T-cell (primary cell): ENCODE measurements at places on chromosomes 6 and 20. TPM values are rescaled to one million over a fixed set of nuclear protein-coding genes. Genes with fewer than 3 reads are reported as not detected.

DNA sequence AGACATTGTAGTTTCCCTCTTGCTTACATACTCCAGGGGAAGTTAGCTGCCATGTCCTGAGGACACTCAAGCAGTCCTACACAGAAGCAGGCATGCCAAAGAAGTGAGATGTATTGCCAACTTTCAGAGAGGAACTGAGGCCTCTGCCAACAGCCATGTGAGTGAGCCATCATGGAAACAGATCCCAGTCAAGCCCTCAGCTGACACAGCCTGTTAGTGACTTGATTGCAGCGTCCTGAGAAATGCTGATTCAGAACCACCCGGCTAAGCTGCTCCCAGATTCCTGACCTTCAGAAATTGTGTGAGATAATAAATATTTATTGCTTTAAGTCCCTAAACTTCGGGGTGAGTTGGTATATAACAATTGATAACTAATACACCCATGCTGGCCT lies 38.1 kb downstream of the GSTA2 start:
- no peaks in the 10 kb centered on the region for H3K27me3 ChIP-seq
- H3K4me1 ChIP-seq, result no peaks in the 10 kb centered on the region
- no peak overlapping the region for H3K4me3 ChIP-seq
- no peaks in the 10 kb centered on the region for H3K36me3 ChIP-seq

- no peaks in the 10 kb centered on the region for H3K36me3 ChIP-seq
- no peak overlapping the region for H3K27ac ChIP-seq
- no peaks in the 10 kb centered on the region for H3K27me3 ChIP-seq
- no peak overlapping the region for H3K4me3 ChIP-seq
- H3K4me1 ChIP-seq, result no peaks in the 10 kb centered on the region
These were observed 52.6 kb upstream of the SMIM29 start for GRCh38 chr6:34301408-34301807.

ARMC12 gene
- 1.8 TPM for total RNA-seq

TFAP2C gene
- 0.16 TPM for total RNA-seq

DNA sequence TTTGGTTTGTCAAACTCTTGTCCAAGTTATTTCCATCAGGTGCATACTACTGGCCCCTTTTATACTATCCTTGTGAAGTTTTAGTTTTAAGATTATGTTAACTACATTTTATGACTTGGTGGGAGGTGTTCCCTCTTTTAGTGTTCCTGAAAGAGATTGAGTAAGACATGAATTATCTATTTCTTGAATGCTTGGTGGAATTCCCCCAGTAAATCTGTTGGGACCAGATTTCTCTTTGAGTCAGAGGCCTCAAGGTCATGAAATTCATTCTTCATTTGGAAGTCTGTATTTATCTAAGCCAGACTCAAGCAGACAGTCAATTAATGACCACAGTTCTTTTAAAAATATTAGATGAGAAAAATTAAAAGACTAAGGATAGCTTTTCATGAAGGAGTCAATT lies 81.3 kb downstream of the MOXD1 start:
- DNase-seq, result no peak
- no peaks in the 10 kb centered on the region for H3K4me1 ChIP-seq
- peaks cover 2% of the 10 kb centered on the region for H3K27me3 ChIP-seq

DNA sequence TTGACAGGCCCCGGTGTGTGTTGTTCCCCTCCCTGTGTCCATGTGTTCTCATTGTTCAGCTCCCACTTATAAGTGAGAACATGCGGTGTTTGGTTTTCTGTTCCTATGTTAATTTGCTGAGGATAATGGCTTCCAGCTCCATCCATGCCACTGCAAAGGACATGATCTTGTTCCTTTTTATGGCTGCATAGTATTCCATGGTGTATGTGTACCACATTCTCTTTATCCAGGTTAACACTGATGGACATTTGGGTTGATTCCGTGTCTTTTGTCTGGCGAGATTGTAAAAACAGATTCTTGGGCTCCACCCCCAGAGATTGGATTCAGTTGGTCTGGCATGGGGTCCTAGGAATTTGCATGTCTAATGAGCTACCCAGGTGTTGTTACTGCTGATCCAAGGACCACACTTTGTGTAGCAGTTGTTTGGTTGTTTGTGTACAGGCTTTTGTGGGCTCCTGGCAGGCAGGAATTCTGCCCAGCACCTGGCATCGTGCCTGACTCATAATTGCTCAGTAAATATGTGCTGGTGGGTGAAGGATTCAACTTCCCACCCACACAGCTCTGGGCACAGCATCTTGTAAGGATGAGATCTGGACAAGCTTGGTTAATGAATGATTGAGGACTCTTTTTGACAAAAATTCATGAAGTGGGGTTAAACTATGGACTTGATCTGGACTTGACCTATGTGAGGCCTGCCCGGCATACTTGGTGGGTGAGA lies 5.2 kb downstream of the TOX2 start:
- DNase-seq, result no peak
- H3K27ac ChIP-seq, result no peak overlapping the region
- H3K4me3 ChIP-seq, result no peak overlapping the region
- peaks cover 28% of the 10 kb centered on the region for H3K4me1 ChIP-seq

KHDC1L gene
- total RNA-seq, result not detected

- no peaks in the 10 kb centered on the region for H3K36me3 ChIP-seq
- no peak overlapping the region for H3K27ac ChIP-seq
- no peaks in the 10 kb centered on the region for H3K27me3 ChIP-seq
- DNase-seq, result no peak
- H3K4me1 ChIP-seq, result peaks cover 75% of the 10 kb centered on the region
These were observed 5.6 kb downstream of the PANK2 start for GRCh38 chr20:3894796-3895195.

GRCh38 chr6:70846207-70846835 lies 110.5 kb downstream of the B3GAT2 start:
- H3K27me3 ChIP-seq, result no peaks in the 10 kb centered on the region
- H3K27ac ChIP-seq, result no peak overlapping the region
- no peaks in the 10 kb centered on the region for H3K4me1 ChIP-seq
- no peaks in the 10 kb centered on the region for H3K36me3 ChIP-seq
- no peak overlapping the region for H3K4me3 ChIP-seq

ATP9A gene
- 0.72 TPM for total RNA-seq
